ENCODE measurements at places on chromosomes 2 and 18. TPM values are rescaled to one million over a fixed set of nuclear protein-coding genes. Genes with fewer than 3 reads are reported as not detected.

GRCh38 chr2:197308585-197308984, 2.0 kb downstream of the ANKRD44 start:
- no peak for DNase-seq

DNA sequence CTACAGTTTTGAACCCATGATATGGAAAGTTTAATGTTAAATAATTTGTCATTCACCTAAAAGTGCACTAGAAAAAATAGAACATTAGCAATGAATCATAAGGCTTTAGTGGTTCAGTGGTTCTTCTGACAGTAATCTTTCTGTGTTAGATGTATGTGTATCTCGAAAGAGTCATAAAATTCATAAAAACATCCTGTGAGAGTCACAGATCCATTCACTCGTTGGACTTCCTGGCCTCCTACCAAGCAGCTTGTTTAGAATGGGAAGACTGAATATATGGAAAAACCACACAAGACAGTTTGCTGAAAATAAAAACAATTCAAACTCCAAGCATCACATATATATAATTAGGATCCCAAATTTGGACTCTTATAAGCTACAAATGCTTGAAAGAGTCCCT, 34.8 kb downstream of the ADNP2 start:
- peak; percentile 12 for DNase-seq

The RNF152 gene
- total RNA-seq: 73.9 TPM

The MC2R gene
- total RNA-seq: not detected

The TMEFF2 gene
- 0.41 TPM for total RNA-seq

GRCh38 chr2:28435241-28435640, 42.6 kb downstream of the FOSL2 start:
- DNase-seq: no peak

- DNase-seq: no peak
Observed at GRCh38 chr2:164824872-164825271, 16.8 kb downstream of the COBLL1 start.

GRCh38 chr2:124258140-124258880, 233.2 kb downstream of the CNTNAP5 start:
- DNase-seq: peak; percentile 27

The DNAH7 gene
- total RNA-seq: 1.2 TPM

The PLGLB1 gene
- total RNA-seq: 0.59 TPM

- DNase-seq: no peak
Observed at GRCh38 chr2:62036761-62037250, 131.3 kb downstream of the COMMD1 start.

DNA sequence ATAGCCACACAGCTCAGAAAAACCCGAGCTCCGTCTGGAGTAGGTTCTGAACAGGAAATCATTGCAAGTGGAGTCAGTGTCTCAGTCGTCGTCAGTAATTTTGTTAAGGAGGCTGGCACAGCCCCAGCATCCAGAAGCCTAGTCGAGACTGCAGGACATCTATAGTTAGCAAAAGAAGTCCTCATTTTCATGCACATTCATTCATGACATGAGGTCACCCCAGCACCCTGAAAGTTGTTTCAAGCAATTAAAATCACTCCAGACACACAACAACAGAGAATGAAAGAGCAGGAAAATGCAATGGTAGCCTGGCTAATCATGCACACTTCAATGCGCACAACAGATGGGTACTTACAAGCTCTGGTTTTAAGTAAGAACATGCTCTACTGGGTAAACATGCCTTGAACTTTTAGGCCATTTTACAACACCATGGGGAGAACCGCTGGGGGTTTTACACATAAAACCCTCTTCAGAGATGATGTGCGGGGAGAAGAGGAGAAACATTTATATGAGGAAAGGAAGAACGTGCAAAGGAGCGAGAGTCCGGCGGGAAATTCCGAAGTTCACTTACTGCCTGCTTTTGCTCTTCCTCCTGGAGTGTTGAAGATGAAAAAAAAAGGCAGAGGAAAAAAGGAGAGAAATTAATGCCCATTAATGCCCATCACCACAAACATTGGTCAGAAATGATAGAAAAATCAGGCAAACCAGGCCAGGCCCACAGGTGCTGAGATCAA, 77.4 kb upstream of the DNMT3A start:
- no peak for DNase-seq

- DNase-seq: peak; percentile 10
Observed at GRCh38 chr2:12341920-12342319, 374.8 kb upstream of the TRIB2 start.

The CERKL gene
- not detected for total RNA-seq

DNA sequence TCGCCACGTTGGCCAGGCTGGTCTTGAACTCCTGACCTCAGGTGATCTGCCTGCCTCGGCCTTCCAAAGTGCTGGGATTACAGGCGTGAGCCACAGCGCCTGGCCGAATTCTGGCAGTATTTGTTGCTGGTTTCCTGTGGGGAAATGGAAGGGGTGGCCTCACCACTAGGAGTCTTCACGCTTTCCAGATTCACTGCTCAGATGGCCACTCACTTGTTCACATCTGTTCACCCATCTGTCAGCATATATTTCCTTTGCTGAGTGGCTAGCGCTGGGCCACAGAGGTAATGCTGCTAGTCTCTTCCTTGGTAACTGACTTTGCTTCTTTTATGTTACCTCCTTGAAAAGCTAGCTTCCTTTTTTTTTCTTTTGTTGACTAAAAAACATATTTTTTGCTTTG, 27.2 kb downstream of the TMEM177 start:
- no peak for DNase-seq

DNA sequence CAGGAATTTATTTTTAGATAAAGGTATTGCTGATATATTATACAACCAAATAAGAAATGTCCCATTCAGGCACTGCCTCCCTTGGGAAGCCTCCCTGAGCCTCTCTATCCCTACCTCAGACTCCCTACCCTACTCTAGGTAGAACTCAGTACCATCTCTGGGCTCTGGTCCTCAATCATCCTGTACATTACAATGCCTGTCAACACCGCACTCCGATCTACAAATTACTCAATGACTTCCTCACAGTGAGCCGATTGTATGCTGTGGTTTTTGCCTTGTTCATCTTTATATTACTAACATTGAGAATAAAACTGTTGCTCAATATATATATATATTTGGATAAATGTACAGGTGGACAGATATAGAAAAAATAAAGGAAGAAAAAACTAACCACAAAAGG, 207.5 kb downstream of the STK39 start:
- DNase-seq: no peak

GRCh38 chr2:127968610-127969339, 59.1 kb downstream of the SAP130 start:
- no peak for DNase-seq

- peak; percentile 37 for DNase-seq
Observed at GRCh38 chr2:8684540-8684877, 2.7 kb downstream of the ID2 start.

- DNase-seq: no peak
Observed at GRCh38 chr2:217705461-217705860, 297.3 kb downstream of the TNS1 start.

- no peak for DNase-seq
Observed at GRCh38 chr2:155695505-155695904, 637.0 kb downstream of the NR4A2 start.

DNA sequence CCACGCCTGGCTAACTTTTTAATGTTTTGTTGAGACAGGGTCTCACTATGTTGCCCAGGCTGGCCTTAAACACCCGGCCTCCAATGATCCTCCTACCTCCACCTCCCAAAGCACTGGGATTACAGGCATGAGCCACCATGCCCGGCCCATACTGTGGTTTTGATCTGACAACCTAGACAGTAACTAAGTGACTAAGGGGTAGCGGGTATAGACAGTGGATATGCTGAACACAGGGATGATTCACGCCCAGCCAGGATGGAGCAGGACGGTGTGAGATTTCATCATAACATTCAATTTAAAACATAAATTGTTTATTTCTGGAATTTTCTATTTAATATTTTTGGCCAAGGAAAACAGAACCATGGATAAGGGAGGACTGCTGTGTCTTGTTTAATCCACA, 36.0 kb upstream of the YPEL5 start:
- DNase-seq: peak; percentile 31

GRCh38 chr2:216880509-216881184, 20.8 kb upstream of the TNP1 start:
- peak; percentile 13 for DNase-seq

Data from astrocyte (in vitro differentiated cells and primary cell).